Stimulated activated CD4-positive, alpha-beta T cell treated with anti-CD3 and anti-CD28 coated beads, Interleukin-15, amount 100 ng/mL, for 48 hours (primary cell): ENCODE measurements at places on chromosomes 3 and 15.

- no peak for DNase-seq
Measured at GRCh38 chr15:75112278-75112847, 89.0 kb downstream of the PPCDC start.

GRCh38 chr3:127472506-127472905, 118.0 kb downstream of the TPRA1 start:
- DNase-seq: no peak

GRCh38 chr15:29670998-29671981, 151.0 kb downstream of the TJP1 start:
- no peak for DNase-seq

DNA sequence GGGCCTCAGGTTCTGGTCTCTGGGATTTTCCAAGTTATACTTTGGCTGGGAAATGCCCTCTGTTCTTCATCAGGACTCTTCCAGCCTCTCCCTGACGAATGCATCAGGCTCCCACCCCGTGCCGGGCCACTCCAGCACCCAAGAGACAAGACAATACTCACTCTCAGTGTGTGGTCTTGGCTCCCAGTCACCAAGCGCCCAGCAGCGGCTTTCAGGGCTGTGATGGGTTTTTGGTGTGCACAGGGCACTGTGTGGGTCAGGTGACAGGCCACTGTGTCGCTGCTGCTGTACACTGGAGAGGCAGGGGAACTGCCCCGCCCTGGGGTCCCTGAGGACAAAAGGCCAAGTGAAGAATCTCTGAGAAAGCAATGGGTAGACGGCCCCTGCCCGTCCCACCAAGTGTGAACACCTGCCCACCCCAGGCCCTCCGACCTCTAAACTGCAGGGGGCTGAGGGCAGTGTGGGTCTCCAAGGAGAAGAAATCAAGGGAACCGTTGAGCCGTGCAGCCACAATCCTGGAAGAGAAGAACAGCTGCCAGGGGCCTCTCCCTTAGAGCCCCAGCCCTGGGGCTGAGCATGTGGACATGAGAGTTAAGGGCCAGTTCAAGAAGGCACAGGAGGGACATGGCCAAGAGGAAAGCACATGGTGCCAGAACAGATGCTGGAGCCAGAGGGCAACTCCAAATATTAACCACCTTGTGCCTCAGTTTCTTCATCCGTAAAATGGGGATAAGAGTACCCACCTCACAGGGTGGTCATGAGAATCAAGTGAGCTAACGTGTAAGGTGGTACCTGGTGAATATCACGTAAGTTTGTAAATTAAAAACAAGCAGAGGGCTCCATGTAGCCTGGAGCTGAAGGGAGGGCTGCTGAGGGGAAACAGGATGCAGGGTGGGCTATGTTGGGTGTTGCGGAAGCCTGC, 34.1 kb downstream of the PTPN23 start:
- no peak for DNase-seq

- DNase-seq: no peak
Measured at GRCh38 chr3:55608301-55608937, 121.3 kb upstream of the WNT5A start.

DNA sequence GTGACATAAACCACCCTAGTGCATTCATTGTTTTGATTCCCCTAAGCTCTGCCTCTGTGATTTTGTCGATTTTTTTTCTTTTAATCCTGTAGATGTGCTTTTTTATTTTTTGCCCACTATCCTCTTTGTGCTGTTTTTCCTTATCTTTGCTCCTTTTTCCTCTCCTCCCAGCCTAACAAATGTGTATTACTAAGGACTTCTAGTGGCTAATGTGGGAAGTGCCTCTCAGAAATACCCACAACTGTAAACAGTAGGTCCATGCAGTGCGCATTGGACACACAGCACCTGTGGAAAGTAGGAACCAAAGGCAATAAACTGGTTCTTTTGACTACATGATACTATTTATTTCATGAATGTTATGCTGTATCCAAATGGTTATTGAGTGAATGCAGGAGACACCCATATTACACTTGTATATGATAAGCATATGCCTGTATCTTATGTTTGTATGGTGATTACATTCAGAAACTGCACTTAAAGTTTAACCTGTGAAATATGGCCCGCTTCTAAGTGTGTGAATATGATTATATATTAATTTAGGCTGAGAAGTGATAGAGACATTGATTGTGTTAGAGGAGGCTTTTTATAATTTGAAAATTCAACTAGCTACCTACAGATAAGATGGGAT, 147.8 kb downstream of the PLCL2 start:
- DNase-seq: no peak

- DNase-seq: no peak
Measured at GRCh38 chr3:156732715-156733421, 58.5 kb downstream of the TIPARP start.
